Fibroblast of lung (primary cell): ENCODE measurements at places on chromosomes 4 and X.
A peak's percentile ranks its signal among the peaks of the same experiment; 100 is the strongest.

DNA sequence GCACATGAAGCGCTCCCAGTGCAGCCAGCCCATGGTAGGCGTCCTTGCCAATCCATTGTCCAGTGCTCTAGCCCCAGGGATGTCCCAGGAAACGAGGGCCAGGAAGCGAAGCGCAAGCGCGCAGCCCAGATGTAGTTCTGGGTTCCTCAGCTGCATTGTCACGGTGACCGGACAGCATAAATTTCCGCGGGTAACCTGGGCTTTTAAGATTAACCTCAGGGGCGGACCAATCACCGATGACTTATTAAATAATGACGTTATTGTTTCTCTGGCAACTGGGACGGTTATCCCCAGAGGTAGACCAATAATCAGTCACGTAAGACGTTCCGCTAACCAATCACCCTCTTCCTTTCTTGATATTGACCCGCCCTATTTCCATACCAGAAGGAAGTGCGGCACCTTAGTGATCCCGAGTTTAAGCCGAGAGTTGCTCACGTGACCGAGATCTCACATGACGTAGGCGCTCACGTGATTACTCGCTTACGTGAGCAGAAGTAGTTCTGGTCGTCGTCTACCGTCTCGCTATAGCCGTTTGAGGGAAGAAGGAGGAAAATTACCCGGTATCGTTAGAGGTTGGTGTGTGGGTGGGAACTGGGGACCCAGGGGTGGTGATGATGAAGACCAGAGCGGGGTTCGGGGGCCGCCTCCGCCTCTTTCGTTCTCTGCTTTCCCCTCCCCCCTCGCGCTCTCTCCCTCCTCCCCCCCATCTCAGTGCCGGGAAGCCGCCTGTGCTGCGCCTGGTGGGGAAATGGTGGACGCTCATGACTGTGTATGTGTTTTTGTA, at the start of the genes GLA and HNRNPH2:
TSS of gene GLA (minus strand) at position 178 of the 784 bp plus-strand sequence. CDS start at position 156, 22 bp downstream.
TSS of gene HNRNPH2 (plus strand) at position 475 of the 784 bp plus-strand sequence. CDS start 3,767 bp downstream, outside the sequence.
- no peaks in the 10 kb centered on the region for H3K4me1 ChIP-seq
- H3K36me3 ChIP-seq: no peaks in the 10 kb centered on the region
- no peaks in the 10 kb centered on the region for H3K27me3 ChIP-seq
- H3K4me3 ChIP-seq: peak within 1 kb of the TSS; percentile 96
- DNase-seq: peak; percentile 99

GRCh38 chrX:137387646-137388045, 178.3 kb upstream of the ZIC3 start:
- no peak overlapping the region for H3K4me3 ChIP-seq
- no peaks in the 10 kb centered on the region for H3K36me3 ChIP-seq
- no peak for DNase-seq
- H3K27ac ChIP-seq: no peak overlapping the region
- no peaks in the 10 kb centered on the region for H3K27me3 ChIP-seq
- no peaks in the 10 kb centered on the region for H3K4me1 ChIP-seq

DNA sequence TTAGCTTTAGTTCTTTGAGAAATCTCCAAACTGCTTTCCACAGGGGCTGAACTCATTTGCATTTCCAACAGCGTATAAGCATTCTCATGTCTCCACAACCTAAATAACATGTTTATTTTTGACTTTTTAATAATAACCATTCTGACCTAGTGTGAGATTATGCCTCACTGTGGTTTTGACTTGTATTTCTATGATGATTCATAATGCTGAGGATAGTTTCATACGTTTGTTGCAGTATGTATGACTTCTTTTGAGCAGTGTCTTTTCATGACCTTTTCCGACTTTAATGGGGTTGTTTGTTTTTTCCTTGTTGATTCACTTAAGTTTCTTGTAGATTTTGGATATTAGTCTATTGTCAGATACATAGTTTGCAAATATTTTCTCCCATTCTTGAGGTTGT, 1833.0 kb upstream of the PCDH10 start:
- no peak overlapping the region for H3K27ac ChIP-seq
- no peaks in the 10 kb centered on the region for H3K36me3 ChIP-seq
- DNase-seq: no peak
- no peaks in the 10 kb centered on the region for H3K27me3 ChIP-seq
- H3K4me1 ChIP-seq: no peaks in the 10 kb centered on the region

- no peaks in the 10 kb centered on the region for H3K4me1 ChIP-seq
- H3K27ac ChIP-seq: no peak overlapping the region
- DNase-seq: peak; percentile 49
These were observed 228.1 kb upstream of the PRPS2 start for GRCh38 chrX:12563121-12563520.

- H3K4me1 ChIP-seq: no peaks in the 10 kb centered on the region
- no peak overlapping the region for H3K27ac ChIP-seq
- no peaks in the 10 kb centered on the region for H3K27me3 ChIP-seq
These were observed 14.4 kb downstream of the C4orf46 start for GRCh38 chr4:158657291-158657690.

GRCh38 chr4:35926788-35927187, 317.5 kb downstream of the ARAP2 start:
- H3K4me3 ChIP-seq: no peak overlapping the region
- no peak overlapping the region for H3K27ac ChIP-seq
- H3K4me1 ChIP-seq: no peaks in the 10 kb centered on the region
- DNase-seq: no peak
- H3K27me3 ChIP-seq: no peaks in the 10 kb centered on the region
- no peaks in the 10 kb centered on the region for H3K36me3 ChIP-seq

- no peaks in the 10 kb centered on the region for H3K36me3 ChIP-seq
- no peak overlapping the region for H3K27ac ChIP-seq
- no peak overlapping the region for H3K4me3 ChIP-seq
- no peaks in the 10 kb centered on the region for H3K27me3 ChIP-seq
- no peak for DNase-seq
These were observed 102.1 kb upstream of the VAMP7 start for GRCh38 chrX:155778844-155779553.

DNA sequence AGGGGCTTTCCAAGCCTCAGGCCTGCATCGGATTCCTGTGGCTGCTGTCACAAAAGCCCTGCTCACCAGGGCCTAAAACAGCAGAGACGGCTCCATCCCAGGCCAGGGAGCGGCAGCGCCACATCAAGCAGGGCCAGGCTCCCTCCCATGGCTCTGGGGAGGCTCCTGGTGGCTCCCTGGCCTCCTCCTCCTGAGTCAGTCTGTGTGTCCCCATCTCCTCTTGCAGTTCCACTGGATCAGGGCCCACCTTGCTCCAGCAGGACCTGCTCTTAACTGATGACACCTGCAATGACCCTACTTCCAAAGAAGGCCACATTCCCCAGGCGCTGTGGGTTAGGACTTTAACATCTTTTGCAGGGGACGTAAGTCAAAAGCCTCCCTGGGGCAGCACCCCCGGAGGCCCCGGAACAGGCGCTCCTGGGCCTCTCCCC, 51.9 kb downstream of the CPZ start:
- DNase-seq: no peak
- no peak overlapping the region for H3K4me3 ChIP-seq
- H3K4me1 ChIP-seq: no peaks in the 10 kb centered on the region
- no peak overlapping the region for H3K27ac ChIP-seq
- no peaks in the 10 kb centered on the region for H3K36me3 ChIP-seq

DNA sequence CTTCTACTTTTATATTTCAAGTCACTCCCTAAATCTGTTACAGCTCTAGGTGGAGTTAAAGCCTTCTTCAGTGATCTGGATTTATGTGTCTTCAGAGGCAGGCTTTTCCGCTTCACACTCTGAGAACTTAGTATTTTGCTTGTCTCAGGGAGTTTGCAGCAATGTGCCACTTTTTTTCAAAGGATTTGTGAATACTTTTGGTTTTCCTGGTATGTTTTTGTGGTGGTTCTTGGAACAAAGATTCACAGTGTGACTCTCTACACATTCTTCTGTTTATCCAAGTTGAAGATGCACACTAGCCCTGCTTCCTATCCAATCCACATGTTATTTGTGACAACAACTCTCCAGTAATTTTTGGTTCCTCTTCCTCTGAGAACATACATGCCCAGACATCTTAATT, 1253.7 kb downstream of the TECRL start:
- no peaks in the 10 kb centered on the region for H3K27me3 ChIP-seq
- H3K4me3 ChIP-seq: no peak overlapping the region
- no peaks in the 10 kb centered on the region for H3K4me1 ChIP-seq
- DNase-seq: peak; percentile 2

GRCh38 chr4:183599284-183599683, 59.7 kb downstream of the RWDD4 start:
- H3K4me1 ChIP-seq: no peaks in the 10 kb centered on the region
- H3K4me3 ChIP-seq: no peak overlapping the region
- H3K27me3 ChIP-seq: no peaks in the 10 kb centered on the region
- H3K27ac ChIP-seq: no peak overlapping the region
- no peaks in the 10 kb centered on the region for H3K36me3 ChIP-seq
- no peak for DNase-seq

- no peaks in the 10 kb centered on the region for H3K36me3 ChIP-seq
- no peak overlapping the region for H3K27ac ChIP-seq
- no peak overlapping the region for H3K4me3 ChIP-seq
- no peak for DNase-seq
- H3K4me1 ChIP-seq: no peaks in the 10 kb centered on the region
- H3K27me3 ChIP-seq: no peaks in the 10 kb centered on the region
These were observed 221.0 kb downstream of the NAF1 start for GRCh38 chr4:162945713-162946112.

GRCh38 chr4:132266374-132266773, 882.7 kb upstream of the PCDH10 start:
- H3K27ac ChIP-seq: no peak overlapping the region
- no peak for DNase-seq
- H3K4me1 ChIP-seq: no peaks in the 10 kb centered on the region
- H3K4me3 ChIP-seq: no peak overlapping the region
- H3K27me3 ChIP-seq: no peaks in the 10 kb centered on the region
